ENCODE measurements at places on chromosomes 12 and 14.
A peak's percentile ranks its signal among the peaks of the same experiment; 100 is the strongest.

GRCh38 chr14:79584679-79585078, 626.6 kb downstream of the DIO2 start:
- DNase-seq, result no peak

GRCh38 chr12:563787-564298, 99.4 kb downstream of the NINJ2 start:
- no peak for DNase-seq

- DNase-seq, result no peak
These were observed 487.0 kb downstream of the MED13L start for GRCh38 chr12:115790526-115790925.

GRCh38 chr12:124453419-124454351, 113.7 kb downstream of the NCOR2 start:
- DNase-seq, result peak; percentile 72

- no peak for DNase-seq
These were observed 272.4 kb upstream of the FBXO33 start for GRCh38 chr14:39704594-39704993.

DNA sequence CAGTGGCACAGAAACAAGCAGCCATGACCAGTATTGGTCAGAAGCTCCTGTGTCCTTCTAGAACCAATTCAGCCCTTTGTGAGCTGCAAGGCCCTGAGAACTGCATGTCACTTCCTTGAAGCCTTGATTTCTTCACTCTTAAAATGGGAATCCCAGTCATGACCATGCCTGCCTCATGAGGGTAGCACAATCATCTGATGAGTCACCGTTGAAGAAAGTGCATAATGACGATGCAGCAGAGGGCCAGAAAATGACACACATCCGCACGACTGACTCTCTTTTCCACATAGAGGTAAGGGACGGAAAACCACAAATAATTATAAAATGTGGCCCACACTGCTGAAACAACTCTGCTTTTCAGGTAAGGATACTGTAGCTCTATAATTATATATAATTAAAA, 777.4 kb downstream of the BCL11B start:
- no peak for DNase-seq

- DNase-seq, result no peak
These were observed 559 bp downstream of the SYNJ2BP start for GRCh38 chr14:70416338-70416724.

DNA sequence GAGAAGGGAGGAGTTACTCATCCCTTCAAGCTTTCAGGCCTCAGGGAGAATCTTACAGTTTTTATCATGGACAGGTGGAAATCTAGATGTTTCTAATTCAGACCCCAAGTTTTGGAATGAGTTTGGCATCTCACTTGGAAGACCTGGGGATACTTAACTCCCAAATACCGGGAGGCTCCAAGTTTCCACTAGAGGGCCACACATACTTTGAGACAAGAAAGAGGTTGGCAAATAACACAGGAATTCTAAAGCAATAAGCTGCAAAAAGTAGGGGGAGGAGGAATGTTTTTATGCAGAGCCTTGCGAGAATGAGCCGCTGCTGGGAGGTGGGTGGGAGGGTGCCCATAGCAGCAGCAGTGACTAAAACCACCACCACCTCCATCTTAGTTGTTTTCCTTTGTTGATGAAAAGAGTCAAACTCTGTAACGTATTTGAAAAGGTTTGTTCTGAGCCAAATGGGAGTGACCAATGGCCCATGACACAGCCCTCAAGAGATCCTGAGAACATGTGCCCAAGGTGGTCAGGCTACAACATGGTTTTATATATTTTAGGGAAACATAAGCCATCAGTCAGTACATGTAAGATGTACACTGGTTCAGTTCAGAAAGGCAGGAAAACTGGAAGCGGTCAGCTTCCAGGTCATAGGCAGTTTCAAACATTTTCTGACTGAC, 34.2 kb upstream of the RNASE1 start:
- no peak for DNase-seq

DNA sequence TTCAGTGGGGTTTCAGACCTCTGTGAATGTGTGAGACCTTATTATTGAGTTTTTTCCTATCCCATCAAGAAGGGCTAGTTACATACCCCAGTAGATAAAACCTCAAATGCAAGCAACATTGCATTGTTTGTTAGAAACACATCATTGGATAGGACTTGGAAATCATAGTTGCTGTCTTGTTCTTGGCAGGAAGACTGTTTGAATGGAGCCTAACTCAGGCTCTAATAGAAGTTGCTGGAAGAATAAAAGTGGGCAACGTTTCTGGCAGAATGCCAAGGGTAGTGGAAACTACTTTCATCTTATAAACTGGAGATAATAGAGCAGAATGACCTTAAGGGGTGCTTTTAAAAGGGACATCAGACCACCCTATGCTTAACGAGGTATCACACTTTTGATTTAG, 9.9 kb upstream of the PTHLH start:
- no peak for DNase-seq

GRCh38 chr12:63978519-63978918, 134.0 kb downstream of the SRGAP1 start:
- DNase-seq, result no peak

DNA sequence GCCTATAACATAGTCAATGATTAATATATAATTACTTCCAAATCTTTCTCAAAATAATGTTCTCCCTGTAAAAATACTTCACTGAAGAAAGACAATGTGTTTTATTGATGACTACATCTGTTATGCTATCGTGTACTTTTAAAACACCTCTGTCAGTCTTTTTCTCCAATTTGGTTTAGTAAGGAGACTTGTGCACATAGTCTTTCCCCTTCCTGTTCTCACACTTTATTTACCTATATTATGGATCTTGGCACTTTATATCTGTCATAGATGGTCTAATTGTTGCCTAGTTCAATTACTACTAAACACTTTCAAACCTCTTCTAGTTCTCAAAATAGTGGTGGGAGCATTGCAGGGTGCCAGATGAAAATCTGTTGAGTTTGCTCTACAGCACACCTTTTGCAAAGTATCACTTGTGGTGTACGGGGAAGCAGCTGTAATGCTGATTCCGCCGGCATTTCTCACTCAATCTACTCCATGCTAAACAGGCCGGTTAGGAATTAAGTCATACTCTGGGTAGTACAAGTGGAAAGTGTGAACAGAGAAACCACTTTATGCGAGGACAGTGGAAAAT, 1.1 kb upstream of the INSM2 start:
- DNase-seq, result no peak

DNA sequence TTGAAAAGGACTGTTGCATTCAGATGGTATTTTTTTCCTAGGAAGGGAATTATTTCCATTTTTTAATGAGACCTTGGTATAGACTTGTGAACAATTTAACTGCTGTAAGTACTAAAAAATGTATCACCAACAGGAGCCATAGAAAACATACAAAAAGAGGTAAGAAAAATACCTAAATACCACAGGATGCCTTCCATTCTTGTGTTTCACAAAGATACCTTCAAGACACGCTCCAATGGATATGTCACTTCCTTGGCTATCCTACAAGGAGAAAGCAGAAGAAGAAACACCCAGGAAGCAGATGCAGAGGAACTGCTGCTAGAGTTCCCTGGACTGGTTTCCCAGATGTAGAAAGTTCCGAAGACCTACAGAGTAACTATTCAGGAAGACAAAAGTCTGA, 54.2 kb downstream of the PTPN21 start:
- DNase-seq, result no peak

GRCh38 chr12:67710582-67710981, 62.0 kb downstream of the DYRK2 start:
- no peak for DNase-seq

- no peak for DNase-seq
These were observed 437.7 kb upstream of the FAR2 start for GRCh38 chr12:28711421-28711820.

- DNase-seq, result no peak
These were observed 7.4 kb downstream of the GTSF1 start for GRCh38 chr12:54465857-54466523.

DNA sequence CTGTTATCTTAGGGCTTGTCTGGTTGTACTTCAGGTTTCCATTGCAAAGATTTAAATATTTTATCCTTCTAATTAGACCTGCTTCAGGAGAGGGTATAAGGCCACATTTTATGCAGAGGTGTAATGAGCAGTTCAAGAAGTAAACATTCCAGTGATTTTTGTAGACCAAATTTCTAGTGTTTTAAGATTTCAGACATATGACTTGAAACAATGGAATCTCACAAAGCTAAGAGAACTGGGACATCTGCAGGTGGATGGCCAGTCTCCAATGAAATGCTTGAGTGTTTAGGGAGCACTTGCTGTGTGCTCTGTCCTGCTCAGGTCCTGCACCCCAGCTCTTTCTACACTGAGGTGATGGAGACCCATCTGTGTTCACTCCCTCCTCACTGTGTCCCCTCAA, 7.9 kb downstream of the C14orf132 start:
- no peak for DNase-seq

DNA sequence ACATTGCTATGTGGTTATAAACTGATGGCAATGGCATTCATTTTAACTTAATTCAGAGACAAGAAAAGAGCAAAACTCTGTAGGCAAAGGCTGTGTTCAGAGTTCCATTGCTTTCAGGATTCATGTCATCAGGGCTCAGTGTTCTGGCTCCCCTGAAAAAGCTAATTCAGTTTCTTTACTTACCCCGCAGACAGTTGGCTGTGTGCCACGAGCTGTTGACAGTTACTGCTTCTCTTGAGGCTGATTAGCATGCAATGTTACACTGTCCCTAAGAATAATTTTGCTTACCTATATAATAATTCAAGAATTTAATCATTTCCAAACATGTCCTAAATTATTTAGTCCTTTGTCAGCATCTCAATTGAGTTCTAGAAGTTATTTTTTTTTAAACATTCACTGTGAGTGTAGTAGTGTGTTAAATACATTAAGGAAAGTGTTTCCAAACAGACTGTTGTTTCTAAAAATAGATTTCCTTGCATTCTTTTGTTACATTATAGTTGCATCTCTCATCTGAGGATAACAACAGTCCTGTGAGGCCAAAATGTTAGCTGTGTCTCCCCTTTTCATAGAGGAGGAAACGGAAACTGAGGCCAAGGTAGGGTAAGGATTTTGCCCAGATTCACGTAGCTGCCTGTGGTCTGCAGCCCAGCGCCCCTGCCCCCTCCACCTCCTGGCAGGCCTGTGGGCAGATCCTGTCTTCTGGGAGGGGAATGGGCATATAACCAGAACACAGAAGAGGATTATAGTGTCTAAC, 98.6 kb downstream of the PELI2 start:
- DNase-seq, result no peak

DNA sequence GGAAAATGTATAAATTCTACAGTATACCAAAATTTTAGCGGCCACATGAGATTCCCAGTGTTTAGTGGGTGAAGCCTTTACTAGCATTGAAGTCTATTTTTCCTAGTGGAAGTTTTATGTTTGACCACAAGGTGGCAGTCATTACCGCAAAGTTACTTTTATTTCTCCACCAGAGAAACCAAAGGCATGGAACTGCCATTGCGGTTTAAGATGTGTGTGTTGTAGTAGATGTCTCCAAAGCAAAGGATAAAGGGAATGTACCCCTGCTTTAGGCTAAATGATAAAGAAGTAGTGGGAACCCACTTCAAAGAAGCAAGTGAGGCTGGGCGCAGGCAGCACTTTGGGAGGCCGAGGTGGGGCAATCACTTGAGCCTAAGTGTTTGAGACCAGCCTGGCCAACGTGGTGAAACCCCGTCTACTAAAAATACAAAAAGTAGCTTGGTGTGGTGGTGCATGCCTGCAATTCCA, 140.5 kb downstream of the PRKCH start:
- no peak for DNase-seq

DNA sequence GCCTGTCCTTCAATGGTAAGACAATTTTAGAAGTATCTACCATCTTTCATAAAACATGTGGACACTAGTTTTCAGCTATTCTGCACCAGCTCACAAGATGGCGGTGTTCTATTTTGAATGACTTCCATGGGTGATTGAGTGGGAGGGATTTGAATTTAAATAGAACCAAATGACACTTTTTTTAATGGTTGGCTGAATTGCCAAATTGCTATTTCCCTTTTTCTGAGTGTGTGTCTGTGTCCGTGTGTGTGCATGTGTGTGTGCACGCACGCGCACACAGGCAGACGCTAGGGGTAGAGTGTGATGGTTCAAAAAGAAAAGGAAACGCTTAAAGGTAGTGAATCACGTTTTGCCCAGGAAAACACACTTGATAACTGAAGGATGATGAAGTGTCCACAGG, 362.6 kb downstream of the DAD1 start:
- no peak for DNase-seq

- DNase-seq, result no peak
These were observed 16.5 kb upstream of the FIGNL2 start for GRCh38 chr12:51864833-51865670.

GRCh38 chr12:3933074-3933818, 60.0 kb upstream of the PARP11 start:
- DNase-seq, result no peak

GRCh38 chr14:104421401-104421821, 158.2 kb upstream of the C14orf180 start:
- DNase-seq, result no peak

DNA sequence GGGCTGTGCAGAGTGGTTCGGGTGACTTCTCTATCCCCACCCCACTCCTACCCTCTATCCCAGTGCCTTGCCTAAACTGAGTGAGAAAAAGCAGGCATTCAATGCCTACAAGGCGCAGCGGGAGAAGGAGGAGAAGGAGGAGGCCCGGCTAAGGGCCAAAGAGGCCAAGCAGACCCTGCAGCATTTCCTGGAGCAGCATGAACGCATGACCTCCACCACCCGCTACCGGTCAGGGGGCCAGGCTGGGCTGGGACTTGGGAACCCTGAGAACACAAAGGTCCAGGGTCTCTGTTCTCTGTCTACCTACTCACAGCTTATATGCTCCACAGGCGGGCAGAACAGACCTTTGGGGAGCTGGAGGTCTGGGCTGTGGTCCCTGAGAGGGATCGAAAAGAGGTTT, 11.7 kb downstream of the PRPF40B start:
- DNase-seq, result no peak

Data from stimulated activated CD8-positive, alpha-beta memory T cell treated with anti-CD3 and anti-CD28 coated beads, Interleukin-12 subunit alpha, Interleukin-12 subunit beta, amount 100 ng/mL, for 1 hour (primary cell).